Stimulated activated CD4-positive, alpha-beta T cell treated with anti-CD3 and anti-CD28 coated beads, TNF-alpha, amount 100 ng/mL, for 48 hours (primary cell): ENCODE measurements at places on chromosomes 3 and 15.

- no peak for DNase-seq
Observed at GRCh38 chr15:98953968-98954367, 53.6 kb downstream of the PGPEP1L start.

DNA sequence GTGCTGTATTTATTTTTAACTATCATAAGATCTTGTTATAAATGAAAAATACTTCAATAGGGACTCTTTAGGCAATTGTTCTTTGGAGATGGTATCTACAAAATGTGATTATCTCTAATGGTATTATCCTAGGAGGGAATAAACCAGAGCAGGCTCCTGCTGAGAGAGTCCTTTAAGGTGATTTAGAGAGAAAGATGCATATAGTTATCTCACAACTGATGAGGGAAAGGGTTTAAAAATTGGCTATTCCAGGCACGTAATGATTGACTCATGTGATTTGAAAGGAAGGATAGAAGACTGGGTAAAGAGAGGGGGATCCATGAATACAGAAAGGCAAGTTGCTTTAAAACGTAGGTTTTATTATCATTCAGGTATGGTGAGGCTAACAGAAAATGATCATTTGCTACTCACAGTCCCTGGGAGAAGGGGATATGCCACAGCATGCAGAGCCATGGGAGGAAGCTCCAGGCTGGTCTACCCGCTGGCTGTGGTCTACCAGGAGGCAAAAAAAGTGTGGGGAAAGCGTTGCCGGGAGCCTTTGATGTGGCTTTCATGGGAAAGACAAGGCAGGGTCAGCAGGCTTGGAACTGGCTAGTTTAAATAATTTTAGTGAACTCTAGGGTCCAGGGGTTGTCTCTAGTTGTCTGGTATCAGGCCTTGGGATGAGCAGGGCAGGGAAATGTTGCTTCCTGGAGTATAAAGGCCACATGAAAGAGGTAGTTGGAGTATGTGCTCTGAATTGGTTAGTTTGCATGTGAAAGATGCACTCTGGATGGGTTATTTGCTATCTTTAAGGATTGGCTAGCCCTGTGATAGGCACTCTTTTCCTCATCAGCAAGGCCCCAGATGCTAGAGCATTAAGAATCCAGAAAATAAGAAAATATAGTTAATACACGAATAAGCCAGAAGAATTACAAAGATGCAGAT, 798.4 kb upstream of the GRM7 start:
- DNase-seq = no peak

DNA sequence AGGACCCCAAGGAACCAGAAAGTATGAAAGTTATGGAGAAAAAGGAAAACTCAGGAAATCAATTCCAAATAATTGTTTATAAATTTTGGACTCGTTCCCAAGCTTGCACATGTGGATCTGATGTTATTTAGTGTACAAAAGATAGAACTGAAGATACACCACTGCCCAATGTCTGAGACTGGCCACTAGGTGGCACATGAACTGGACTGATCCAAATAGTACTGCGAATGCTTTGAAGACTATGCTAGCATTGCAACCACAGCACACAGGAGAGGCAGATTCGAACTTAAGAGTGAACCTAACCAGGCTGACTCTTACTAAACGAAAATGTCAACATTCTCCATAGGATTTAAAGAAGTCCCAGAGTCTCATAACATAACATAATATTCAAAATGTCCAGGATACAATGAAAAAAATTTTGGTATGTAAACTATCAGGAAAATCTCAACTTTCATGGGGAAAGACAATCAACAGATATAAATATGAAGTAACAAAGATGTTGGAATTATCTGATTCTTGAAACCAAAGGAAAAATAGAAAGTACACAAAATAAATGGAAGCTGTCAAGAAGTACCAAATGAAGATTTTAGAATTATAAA, 596.7 kb downstream of the FGF12 start:
- DNase-seq = no peak

- no peak for DNase-seq
Observed at GRCh38 chr15:28128031-28128430, 28.9 kb upstream of the OCA2 start.

DNA sequence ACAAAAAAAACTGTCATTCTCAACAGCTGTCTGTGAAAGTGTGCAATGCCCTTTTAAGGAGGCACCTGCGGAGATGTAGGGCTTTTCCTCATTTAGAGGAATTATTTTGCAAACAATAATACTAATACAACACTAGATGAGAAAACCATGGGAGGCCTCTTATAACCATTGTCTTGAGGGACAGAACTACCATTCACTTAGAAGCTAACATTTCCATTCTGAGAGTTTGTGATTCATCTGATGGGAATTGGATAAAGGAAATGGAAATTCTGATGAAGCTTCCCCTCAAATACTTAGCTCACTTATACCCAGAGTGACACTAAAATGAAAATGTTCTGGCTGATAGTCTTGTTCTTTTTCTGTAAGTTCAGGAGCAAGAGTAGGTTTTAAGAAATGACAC, 147.7 kb downstream of the CADPS start:
- no peak for DNase-seq

DNA sequence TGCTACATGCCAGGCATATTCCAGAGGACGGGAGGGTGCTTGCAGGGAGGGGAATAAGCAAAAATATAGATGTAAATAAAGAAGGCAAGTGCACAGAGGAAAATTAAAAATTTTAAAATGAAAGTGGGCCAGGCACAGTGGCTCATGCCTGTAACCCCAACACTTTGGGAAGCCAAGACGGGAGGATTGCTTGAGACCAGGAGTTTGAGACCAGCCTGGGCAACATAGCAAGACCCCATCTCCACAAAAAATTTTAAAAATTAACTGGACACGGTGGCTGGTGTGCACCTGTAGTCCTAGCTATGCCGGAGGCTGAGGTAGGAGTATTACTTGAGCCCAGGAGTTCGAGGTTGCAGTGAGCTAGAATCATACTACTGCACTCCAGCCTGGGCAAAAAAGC, 22.4 kb downstream of the ZBTB38 start:
- DNase-seq = no peak

DNA sequence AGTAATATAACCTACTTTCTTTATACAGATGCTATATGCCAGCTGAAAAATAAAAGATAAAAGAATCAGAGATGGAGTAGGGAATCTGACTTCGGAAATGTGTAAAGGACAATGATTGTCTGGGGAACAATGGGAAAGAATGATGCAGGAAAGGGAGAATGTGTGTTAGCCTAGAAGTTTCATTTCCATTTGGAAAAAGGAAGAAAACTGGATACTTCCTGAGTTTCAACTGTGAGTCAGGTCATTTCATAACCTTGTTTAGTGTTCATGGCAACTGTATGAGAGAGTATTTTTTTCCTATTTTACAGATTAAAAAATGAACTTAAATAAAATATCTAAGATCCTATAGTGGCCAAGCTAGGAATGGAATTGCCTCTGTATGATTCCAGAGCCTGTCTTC, 261.3 kb upstream of the NECTIN3 start:
- no peak for DNase-seq

- no peak for DNase-seq
Observed at GRCh38 chr15:32747921-32748342, 30.1 kb downstream of the GREM1 start.

DNA sequence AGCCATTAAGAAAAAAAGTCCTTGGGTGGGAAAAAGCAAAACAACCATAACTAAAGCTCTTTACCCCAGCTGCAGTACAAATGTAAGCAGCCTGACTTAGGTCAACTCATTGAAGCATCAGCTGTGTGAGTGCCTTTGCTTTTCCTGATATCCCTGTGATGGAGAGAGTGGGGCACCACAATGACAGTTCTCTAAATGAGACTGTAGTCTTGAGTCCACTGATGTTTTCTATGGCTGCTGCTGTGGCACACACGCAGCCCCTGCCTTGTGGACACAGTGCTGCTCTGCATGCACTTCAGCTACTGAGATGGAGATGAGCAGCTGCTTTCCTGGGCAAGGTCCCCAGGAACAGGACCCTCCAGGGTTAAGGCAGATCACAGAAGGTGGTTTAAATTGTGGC, 173.2 kb downstream of the KCNAB1 start:
- DNase-seq = no peak

- DNase-seq = no peak
Observed at GRCh38 chr3:53795176-53795575, 51.0 kb downstream of the CHDH start.

- DNase-seq = no peak
Observed at GRCh38 chr3:157354722-157355121, 81.9 kb upstream of the PTX3 start.

GRCh38 chr15:66946578-66947164, 118.7 kb upstream of the SMAD3 start:
- DNase-seq = peak; percentile 54

- no peak for DNase-seq
Observed at GRCh38 chr3:187227658-187228258, 30.5 kb downstream of the RTP1 start.

GRCh38 chr15:42849836-42850235, 70.7 kb downstream of the TTBK2 start:
- DNase-seq = no peak
